ENCODE measurements at places on chromosomes 1 and 21.

DNA sequence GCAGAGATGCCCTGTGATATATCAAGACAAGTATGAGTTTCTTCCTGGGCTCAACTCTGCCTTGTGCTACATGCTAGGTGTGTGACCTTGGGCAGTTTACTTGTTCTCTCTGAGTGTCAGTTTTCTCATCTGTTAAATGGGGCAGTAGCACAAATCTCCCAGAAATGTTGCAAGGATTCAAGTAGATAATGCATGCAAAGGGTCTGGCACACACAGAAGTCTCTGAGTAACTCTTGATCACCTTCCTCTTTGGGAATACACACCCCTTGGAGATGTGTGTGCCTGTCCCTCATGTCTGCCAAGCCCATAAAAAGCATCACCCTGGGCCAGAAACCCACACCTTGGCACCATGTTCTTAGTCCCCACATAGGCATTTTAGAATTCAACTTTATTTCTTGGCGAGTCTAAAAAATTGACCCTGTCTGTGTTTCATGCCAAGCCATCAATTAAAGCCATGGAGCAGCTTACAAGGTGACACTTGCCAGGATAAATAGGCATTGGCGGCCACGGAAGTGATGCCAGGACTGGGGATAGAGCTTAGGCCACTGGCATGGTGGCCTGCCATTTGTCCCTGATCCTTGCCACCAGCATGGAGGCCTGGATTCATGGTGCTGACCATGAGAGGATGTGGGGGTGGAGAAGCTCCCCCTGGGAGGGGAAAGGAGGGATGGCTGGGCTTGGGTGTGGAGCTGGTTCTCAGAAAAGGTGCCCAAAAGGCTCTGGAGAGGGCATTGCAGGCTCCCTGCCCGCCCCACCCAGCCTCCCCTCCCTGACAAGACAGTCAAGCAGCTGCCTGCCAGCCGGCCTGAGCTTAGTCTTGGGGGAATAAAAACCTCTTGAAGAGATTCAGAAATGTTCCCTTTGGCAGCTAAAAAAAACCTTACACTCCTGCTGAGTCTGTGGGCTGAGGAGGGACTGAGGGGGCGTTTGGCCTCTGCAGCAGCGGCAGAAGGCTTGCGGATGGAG is 118.0 kb upstream of the IPO9 start:
- DNase-seq = no peak

- peak; percentile 12 for DNase-seq
Measured at GRCh38 chr1:218377143-218377660, 32.1 kb downstream of the TGFB2 start.

- DNase-seq = no peak
Measured at GRCh38 chr1:97570691-97571090, 350.1 kb downstream of the DPYD start.

DNA sequence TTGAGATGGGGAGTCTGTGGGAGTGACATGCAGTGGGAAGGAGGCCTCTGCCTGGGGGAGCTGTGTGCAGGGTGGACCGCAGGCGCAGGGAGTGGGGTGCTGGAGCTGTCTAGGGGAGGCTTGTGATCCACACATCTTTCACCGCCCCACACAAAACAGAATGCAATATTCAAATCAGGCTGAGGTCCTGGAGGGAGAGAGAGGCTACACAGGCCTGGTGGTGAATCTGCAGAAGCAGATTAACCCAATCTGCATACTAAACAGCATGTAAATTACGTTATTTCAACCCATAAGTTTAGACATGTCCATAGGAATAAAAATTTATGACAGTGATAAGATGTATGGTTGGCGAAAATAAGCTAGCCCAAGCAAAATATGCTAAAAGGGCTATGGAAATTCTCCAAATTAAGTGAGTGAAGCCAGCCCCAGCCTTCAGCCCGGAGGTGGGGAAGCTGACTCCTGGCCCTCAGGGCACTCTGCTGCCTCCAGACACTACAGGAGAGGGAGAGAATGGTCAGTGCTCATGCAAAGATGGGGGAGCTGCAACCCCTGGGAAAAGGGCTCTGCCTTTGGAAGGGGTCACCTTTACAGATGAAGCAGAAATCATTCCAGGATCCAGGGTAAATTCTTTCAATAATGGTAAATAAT is 156.2 kb upstream of the CTTNBP2NL start:
- no peak for DNase-seq

DNA sequence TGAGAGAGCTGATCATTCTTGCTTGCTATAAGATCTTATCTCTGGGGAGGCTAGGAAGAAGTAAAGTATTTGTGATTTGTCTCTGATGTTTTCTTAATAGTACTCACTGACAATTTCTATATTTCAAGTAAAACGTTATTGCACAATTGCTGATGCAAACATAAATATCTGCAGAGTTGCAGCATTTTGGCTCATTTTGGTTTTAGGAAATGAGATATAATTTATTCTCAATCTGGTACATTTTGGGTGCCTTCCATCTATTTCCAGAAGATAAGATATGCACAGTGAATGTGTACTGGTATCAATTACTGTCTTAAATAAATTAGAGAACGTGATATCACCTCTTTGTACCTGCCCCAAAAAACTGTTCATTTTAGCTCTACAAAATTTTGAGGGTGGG is 1431.5 kb downstream of the BRINP3 start:
- no peak for DNase-seq

All from activated CD8-positive, alpha-beta memory T cell treated with anti-CD3 and anti-CD28 coated beads for 48 hours (primary cell).